ENCODE measurements at places on chromosomes 1 and 21. TPM values are rescaled to one million over a fixed set of nuclear protein-coding genes. Genes with fewer than 3 reads are reported as not detected.

DNA sequence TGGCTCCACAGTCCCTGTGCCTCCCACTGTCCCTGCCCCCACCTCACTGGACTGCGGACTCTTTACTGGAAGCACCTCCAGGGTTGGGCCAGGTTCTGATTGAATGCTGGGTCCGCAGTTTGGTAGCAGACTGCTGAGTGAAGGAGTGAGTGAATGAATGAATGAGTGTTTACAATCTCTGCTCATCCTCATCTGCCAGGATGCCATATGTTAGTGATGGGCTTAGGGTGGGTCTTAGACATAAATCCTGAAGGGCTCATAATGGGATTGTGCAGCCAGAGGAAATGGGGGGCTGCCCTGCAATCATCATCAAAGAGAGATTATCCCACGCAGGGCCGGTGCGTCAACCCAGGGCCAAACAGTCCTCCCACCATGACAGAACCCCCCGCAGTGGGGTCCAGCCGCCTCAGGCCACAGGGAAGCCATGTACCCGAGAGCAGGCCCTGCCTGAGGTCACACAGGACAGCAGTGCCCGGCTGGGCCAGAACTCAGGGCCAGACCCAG is 26.1 kb downstream of the SLC1A7 start:
- no peaks in the 10 kb centered on the region for H3K36me3 ChIP-seq
- no peak overlapping the region for H3K4me3 ChIP-seq
- no peaks in the 10 kb centered on the region for H3K27me3 ChIP-seq
- H3K4me1 ChIP-seq: no peaks in the 10 kb centered on the region
- DNase-seq: no peak

- H3K36me3 ChIP-seq: no peaks in the 10 kb centered on the region
- no peaks in the 10 kb centered on the region for H3K27me3 ChIP-seq
- no peaks in the 10 kb centered on the region for H3K4me1 ChIP-seq
- H3K4me3 ChIP-seq: no peak overlapping the region
Measured at GRCh38 chr1:209387271-209387968, 196.1 kb upstream of the CAMK1G start.

DNA sequence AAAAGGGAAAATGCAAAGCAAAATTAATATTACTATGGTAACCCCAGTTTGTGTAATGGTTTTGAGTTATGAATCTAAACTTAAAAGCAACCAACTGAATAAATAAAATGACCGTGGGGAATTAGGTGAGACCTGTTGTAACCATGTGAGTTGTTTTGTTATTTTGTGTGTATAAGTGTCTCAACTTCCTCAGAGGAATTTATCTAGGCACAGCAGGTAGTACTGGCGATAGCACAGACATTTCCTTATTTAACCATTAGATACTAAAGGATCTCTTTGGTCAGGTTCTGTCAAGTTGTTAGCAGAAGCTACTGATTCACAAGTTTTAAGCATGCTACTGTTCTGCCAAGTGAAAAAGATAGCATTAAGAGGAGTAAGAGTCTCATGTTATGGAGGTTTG is 39.3 kb upstream of the LRRC7 start:
- H3K27ac ChIP-seq: no peak overlapping the region
- no peaks in the 10 kb centered on the region for H3K4me1 ChIP-seq

- DNase-seq: no peak
- no peaks in the 10 kb centered on the region for H3K27me3 ChIP-seq
- no peaks in the 10 kb centered on the region for H3K36me3 ChIP-seq
- no peak overlapping the region for H3K27ac ChIP-seq
- no peak overlapping the region for H3K4me3 ChIP-seq
- no peaks in the 10 kb centered on the region for H3K4me1 ChIP-seq
Measured at GRCh38 chr1:198606020-198606438, 32.8 kb upstream of the PTPRC start.

GRCh38 chr1:17335821-17336710 is 28.1 kb downstream of the PADI4 start:
- no peak overlapping the region for H3K4me3 ChIP-seq
- DNase-seq: no peak
- H3K4me1 ChIP-seq: no peaks in the 10 kb centered on the region
- H3K27ac ChIP-seq: no peak overlapping the region
- H3K36me3 ChIP-seq: no peaks in the 10 kb centered on the region

GRCh38 chr1:235843461-235843961 is 23.2 kb downstream of the LYST start:
- H3K36me3 ChIP-seq: no peaks in the 10 kb centered on the region
- no peak overlapping the region for H3K27ac ChIP-seq
- peaks cover 22% of the 10 kb centered on the region for H3K4me1 ChIP-seq
- no peak for DNase-seq
- H3K27me3 ChIP-seq: no peaks in the 10 kb centered on the region

GRCh38 chr21:25891596-25891995 is 156.8 kb downstream of the GABPA start:
- H3K27me3 ChIP-seq: no peaks in the 10 kb centered on the region
- H3K36me3 ChIP-seq: no peaks in the 10 kb centered on the region
- peaks cover 12% of the 10 kb centered on the region for H3K4me1 ChIP-seq
- no peak overlapping the region for H3K27ac ChIP-seq

DNA sequence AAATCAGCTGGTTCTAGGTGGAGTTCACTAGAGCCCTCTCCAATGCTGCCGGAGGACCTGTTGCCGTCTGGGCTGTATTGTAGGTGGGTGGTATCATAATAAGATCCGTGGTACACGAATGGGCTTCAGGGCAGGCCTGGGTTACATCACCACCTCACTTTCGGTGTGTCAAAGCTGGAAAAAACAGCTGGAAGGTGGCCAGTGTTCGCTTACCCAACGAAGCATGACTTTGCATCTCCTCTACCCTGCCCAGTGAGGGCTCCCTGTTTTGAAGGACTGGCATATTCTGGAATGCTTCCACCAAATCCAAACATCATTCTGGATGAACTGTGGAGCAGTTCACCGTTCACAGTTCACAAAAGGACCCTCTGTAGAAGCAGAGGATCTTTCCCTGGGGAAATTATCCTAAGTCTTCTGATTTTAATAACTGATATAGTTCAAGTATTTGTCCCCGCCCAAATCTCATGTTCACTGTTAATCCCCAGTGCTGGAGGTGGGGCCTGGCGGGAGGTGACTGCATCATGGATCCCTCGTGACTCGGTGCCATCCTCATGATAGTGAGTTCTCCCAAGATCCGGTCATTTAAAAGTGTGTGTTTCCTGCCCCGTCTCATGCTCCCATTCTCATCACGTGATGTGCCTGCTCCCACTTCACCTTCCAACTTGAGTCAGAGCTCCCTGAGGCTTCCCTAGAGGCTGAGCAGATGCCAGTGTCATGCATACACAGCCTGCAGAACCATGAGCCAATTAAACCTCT is 429.0 kb downstream of the KIF26B start:
- no peak overlapping the region for H3K4me3 ChIP-seq
- H3K4me1 ChIP-seq: no peaks in the 10 kb centered on the region
- H3K27me3 ChIP-seq: no peaks in the 10 kb centered on the region

DNA sequence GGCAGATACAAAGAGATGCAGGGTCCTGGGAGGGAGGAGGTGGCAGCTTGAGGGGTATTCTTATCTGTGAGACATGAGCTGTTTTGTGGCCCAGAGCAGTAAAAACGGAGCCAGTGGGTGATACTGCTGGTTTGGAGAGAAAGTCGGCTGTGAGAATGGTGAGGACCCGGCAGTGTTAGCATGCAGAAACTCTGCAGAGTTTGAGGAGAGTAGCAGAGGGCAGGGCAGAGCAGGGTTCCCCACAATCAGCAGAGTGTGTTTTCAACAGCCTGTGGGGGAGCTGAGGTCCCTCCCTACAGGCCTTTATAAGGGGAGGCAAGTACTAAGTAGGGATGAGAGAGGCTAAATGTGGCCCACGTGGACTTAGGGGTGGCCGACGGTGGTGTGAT is 423 bp downstream of the SLAMF8 start:
- no peaks in the 10 kb centered on the region for H3K36me3 ChIP-seq
- no peak overlapping the region for H3K4me3 ChIP-seq

GRCh38 chr1:39590546-39590945 is 14.0 kb upstream of the PABPC4 start:
- no peaks in the 10 kb centered on the region for H3K27me3 ChIP-seq
- no peaks in the 10 kb centered on the region for H3K4me1 ChIP-seq
- no peak for DNase-seq
- H3K4me3 ChIP-seq: no peak overlapping the region
- no peaks in the 10 kb centered on the region for H3K36me3 ChIP-seq

DNA sequence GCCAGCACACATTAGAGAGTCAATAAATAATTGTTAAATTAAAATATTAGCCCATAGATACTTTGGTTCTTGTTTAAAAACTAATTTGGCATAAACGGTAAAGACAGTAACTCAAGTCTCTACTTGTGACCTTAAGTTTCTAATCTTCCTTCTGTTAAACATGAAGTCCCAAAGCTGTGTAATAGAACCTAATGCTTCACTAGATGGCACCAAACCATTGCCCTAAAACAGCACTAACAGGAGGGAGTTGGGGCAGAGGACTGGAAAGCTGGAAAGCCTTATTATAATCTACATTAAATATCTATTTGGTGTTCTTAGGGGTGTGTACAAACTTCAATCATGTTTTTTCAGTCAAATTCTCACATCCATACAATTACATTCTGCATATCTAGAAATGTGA is 176.7 kb downstream of the OLFM3 start:
- H3K36me3 ChIP-seq: no peaks in the 10 kb centered on the region
- no peak overlapping the region for H3K4me3 ChIP-seq
- H3K4me1 ChIP-seq: no peaks in the 10 kb centered on the region
- no peaks in the 10 kb centered on the region for H3K27me3 ChIP-seq

DNA sequence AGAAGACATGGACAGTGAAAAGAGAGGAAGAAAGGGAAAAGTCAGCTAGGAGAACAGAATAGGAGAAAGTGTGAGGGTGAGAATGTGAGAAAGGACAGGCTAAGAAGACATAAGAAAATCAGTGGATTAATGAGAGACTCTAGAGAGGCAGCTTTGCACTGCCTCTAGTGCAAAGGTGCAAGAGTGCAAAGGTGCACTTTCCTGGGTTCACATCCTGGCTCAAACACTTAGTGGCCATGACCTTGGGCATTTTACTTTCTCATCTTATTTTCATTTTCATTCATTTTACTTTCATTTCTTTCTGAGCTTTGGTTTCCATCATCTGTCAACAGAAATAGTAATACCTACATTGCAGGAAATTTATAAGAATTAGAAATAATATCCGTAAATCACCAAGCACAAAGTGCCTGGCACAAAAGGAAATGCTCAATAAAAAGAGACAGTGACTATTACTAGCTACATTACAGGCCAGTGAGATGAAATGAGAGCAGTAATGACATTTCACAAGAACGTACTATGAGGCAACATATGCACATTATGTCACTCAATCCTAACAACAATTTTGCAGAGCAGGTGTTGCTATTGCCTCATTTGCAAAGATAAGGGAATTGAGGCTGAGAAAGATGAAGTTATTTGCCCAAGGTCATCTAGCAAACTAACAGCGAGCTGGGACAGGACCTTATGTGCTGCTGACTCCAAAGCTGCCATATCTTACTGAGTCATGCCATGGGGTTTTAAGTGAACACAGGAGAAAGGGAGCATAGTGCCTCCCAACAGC is 107.0 kb upstream of the TLR5 start:
- H3K36me3 ChIP-seq: no peaks in the 10 kb centered on the region
- H3K4me3 ChIP-seq: no peak overlapping the region
- no peaks in the 10 kb centered on the region for H3K27me3 ChIP-seq
- H3K27ac ChIP-seq: peak overlapping the region; percentile 52
- DNase-seq: no peak

DNA sequence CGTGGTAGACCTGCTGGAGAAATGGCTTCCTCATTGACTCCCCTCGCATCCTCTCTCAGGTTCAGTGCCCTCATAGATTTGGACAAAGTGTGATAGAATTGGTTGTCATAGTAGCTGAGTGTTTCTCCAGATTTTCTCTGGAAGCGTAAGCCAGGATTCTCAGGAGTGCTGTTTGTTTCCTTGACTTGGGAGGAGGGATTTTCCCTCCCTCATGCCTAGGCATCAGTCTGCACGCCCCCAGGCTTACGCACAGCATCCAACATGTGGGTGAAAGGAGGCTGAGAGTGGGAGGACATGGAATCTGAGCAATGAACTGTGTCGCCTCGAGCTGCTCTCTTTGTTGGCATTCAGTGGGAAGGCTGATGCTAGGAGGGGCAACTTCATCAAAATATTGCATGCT is 503.5 kb downstream of the LTN1 start:
- no peak overlapping the region for H3K27ac ChIP-seq
- no peaks in the 10 kb centered on the region for H3K4me1 ChIP-seq
- no peak for DNase-seq
- no peaks in the 10 kb centered on the region for H3K36me3 ChIP-seq
- no peak overlapping the region for H3K4me3 ChIP-seq

Gene ST6GALNAC5
- not detected for total RNA-seq

Gene MEX3A
- total RNA-seq: not detected

Gene RGS13
- not detected for total RNA-seq

Gene LCE1A
- total RNA-seq: not detected
